Stimulated activated CD4-positive, alpha-beta T cell treated with anti-CD3 and anti-CD28 coated beads, Interleukin-4, amount 100 ng/mL, for 4 hours (primary cell): ENCODE measurements at places on chromosomes 2 and 18.

- DNase-seq, result no peak
Measured at GRCh38 chr2:158006961-158007719, 94.5 kb upstream of the UPP2 start.

- no peak for DNase-seq
Measured at GRCh38 chr2:168978461-168978861, 52.7 kb downstream of the ABCB11 start.

DNA sequence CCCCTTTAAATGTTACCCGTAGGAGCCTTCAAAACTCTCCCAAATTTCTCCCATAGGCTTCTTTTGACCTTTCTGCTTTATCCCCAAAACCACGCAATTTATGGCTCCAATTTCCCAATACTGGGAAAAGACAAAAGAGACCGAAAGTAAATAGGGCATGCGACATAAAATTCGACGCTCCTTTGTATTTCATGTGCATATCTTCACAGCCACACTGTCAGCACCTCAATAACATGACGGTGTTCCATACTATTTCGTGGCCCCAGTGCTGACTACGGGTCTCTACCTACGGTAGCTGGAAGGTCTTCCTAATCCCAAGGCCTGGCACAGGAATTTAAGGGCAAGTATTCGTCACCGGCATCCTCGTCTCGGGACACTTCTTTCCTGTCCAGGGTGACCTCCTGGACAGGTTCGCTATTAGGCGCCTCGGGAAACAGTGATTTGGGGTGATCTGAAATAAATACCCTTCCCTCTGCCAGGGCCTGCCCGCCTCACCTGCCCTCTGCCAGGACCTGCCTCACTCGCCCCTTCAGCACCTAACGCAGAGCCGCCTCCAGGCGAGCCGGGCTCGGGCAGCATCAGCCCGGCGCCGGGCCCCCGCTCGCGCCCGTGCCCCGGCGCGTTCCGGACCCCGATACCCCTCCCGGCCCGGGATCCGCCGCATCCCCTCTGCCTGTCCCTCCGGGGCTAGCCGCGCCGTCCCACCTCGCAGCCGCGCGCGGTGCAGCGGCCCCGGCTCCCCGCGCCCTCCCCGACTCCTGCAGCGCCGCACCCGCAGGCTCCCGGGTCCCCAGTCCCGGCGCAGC is 680 bp downstream of the DTNB start:
- DNase-seq, result peak; percentile 67

DNA sequence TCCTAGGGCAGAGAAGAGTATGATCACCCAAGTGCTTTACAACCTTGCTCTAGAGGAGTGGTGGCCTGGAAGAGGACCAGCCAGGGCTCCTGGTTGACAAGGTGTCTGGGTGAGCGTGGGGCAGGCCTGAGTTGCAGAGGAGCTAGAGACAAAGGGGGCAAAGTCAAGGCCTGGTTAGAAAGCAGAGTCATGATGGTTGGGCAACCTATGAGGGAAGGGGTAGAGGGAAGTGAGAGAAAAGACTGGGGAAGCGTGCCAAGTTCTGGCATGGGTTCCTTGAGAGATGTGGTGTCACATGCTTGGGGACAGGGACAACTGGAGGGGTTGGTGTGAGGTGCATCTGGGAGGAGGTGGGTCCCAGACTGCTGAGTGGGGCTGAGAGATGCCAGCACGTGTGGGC is 13.5 kb downstream of the ZFP36L2 start:
- no peak for DNase-seq

- DNase-seq, result no peak
Measured at GRCh38 chr18:45876161-45876560, 50.7 kb downstream of the SIGLEC15 start.

DNA sequence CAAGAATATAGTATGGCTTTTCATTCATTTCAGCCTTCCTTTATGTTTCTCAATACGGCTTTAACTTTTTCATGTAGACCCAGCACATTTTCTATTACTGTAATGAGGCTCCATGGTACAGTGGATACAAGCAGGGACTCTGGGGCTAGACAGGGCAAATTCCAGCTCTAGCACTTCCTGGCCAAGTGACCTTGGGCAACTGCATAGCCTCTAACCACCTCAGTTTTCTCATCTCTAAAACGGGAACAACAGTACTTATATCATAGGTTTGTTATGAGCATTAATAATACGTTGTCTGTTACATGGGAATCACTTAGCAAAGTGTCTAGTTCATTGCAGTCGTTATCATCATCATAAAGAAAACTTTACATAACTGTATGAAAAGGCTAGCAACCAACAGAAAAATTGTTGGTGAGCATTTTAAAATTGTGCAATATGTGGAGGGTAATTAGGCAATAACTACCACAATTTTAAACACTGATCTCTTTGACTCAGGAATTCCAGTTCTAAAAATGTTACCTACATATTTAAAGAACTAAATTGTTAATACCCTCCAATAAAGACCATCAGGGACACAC is 13.7 kb upstream of the RMDN2 start:
- no peak for DNase-seq

DNA sequence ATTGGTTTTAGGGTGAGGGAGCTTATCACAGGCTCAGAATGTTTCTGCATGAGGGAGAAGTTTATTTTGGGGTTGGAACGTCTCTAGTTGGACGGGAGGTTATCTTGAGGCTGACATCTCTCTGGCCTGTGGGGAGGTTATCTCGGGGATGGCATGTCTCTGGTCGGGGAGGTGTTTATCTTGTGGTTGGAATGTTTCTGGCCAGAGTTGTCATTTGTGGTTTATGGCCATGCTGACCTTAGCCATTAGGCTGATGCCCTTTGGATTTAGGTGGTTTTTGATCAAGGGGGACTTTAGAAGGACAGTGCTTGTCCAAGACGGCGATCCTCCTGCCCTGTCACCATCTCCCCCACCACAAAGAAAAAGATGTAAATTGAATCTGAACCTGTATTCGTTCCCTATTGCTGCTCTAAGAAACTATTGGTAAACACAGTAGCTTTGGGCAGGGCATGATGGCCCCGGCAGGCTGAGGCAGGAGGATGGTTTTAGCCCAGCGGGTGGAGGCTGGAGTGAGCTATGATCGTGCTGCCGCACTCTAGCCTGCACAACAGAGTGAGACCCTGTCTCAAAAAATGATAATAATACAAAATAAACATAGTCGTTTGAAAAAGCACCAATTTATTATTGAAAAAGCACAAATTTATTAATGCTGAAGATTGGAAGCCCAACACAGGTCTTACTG is 17.8 kb upstream of the MPPE1 start:
- DNase-seq, result no peak

GRCh38 chr2:10532638-10533101 is 84.5 kb upstream of the ODC1 start:
- no peak for DNase-seq

GRCh38 chr18:57811477-57812125 is 8.5 kb upstream of the ATP8B1 start:
- DNase-seq, result no peak

DNA sequence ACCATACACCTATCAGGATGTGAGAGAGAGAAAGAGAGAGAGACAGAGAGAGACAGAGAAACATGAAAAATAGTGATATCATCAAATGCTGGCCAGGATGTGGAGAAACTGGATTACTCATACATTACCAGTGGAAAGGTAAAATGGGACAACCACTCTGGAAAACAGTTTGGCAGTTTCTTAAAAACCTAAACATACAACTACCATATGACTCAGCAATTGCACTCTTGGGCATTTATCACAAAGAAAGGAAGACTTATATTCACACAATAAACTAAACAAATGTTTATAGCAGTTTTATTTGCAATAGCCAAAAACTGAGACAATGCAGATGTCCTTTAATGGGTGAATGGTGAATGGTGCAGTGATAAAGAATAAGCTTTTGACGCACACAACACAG is 29.1 kb downstream of the SLC4A3 start:
- DNase-seq, result no peak

DNA sequence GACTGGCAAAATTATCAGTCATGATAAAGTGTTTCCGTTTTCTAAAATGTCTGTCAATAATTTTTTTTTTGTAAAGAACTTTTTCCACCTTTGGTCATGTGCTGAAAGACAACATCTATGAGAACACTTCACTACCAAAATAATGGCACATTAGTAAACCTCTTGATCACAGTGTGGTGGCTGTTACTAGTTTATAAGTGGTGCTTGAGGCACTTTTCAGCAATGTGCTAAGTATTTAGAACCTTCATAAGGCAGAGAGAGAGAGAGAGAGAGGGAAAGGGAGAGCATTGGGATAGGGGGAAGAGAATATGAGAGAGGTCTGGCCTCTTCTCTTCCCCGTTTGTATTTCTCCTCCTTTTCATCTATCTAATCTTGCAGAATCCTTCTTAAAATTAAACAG is 1.1 kb upstream of the NYAP2 start:
- DNase-seq, result no peak

GRCh38 chr2:182713601-182714000 is 2.5 kb upstream of the DNAJC10 start:
- no peak for DNase-seq

DNA sequence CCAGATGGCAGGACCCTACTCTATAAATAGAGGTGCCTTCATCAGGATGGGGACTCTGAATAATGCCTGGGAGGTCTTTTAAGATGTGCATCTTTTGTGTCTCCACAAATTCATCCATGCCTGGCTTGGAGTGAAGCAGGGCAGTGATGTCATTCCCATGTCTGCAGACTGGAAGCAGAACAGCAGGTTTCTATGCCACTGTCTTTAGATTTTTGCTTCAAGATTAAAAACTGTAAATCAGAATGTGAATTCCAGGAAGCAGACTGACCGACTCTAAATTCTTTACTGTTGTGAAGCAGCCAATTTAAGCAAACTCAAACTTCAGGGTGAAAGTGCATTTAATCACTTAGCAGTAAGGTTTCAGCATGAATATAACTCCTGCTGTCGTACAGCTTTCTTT is 159.3 kb downstream of the SCG2 start:
- no peak for DNase-seq

- DNase-seq, result no peak
Measured at GRCh38 chr2:54021702-54022101, 50.9 kb upstream of the PSME4 start.
